ENCODE measurements at places on chromosomes 1 and 21.
A peak's percentile ranks its signal among the peaks of the same experiment; 100 is the strongest.

DNA sequence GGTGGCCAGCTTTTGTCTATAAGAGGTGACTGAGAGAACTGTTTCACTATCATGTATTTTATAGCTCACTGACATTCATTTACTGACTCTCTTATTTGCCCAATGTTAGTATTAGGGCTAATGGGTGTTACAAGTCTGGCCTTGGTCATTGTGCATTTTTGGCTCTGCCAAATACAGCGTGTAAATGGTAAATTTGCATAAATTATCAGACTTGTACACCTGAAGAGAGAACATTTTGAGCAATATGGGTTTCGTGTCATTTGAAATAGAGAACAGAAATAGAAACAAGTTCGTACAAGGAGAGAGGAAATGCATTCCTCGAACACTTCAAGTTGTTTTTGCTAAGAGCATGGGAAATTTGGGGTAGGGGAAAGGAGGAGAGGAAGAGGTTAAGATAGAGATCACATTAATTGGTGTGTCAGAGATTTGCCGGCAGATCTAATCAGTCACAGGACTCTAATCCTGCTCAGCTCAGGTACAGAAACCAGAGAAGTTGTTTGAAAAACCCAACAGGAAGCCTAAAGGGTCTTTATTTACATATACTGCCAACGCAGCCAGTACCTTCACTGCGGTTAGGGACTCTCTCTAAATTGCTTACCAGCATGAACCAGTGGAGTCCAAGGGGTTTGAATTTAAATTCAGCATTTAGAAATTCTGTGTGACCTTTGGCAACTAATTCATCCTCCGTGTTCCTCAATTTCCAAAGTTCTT is 261.5 kb downstream of the GPATCH2 start:
- DNase-seq, result peak; percentile 10

DNA sequence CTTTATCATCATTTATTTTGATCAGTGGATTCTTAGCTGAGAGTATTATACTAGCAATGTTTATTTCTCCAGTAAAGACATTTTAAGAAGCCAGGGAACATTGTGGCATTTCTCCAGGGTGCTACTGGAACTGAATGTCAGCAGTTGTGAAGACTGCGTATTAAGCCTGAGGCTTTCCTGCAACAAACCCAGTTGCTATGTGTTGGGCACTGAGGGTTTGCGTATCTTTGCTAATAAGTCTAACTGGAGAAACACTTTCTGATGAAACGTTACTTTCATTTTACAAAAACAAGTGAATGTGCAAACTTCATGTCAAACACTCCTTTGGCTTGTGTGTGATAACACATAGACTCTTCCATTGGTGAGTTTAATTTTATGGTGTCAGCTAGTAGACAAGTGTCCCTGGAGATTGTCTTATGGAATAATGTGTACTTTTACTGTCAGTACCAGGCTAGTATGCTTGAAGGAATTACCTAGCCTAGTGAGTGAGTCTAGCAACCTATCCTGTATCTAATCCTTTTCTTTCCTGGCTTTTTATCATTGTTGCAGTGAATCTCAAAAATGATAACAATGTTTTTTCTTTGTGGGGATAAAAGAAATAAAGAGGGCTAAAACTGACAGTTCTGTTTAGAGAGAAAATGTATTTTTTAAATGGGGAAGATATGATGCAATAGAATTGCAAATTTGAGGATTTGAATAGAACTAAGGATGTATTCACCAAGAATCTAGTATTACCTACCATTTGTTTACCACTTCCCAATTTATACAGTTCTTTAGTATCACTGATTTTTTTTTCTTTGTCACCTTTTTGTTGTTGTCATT is 70.1 kb downstream of the MTR start:
- DNase-seq, result no peak

DNA sequence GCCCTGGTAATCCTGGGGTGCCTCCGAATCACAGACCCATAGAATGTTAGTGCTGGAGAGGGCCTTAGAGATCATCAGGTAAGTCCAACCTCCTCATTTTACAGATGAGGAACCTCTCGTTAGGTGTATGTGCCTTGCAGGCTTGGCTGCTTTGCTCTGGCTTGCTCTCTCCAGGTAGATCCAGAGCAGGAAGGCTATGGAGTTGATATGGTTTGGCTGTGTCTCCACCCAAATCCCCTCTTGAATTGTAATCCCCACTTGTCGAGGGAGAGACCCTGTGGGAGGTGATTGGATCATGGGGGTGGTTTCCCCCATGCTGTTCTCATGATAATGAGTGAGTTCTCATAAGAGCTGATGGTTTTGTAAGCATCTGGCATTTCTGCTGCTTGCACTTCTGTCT is 186.0 kb upstream of the PLXNA2 start:
- DNase-seq, result no peak

DNA sequence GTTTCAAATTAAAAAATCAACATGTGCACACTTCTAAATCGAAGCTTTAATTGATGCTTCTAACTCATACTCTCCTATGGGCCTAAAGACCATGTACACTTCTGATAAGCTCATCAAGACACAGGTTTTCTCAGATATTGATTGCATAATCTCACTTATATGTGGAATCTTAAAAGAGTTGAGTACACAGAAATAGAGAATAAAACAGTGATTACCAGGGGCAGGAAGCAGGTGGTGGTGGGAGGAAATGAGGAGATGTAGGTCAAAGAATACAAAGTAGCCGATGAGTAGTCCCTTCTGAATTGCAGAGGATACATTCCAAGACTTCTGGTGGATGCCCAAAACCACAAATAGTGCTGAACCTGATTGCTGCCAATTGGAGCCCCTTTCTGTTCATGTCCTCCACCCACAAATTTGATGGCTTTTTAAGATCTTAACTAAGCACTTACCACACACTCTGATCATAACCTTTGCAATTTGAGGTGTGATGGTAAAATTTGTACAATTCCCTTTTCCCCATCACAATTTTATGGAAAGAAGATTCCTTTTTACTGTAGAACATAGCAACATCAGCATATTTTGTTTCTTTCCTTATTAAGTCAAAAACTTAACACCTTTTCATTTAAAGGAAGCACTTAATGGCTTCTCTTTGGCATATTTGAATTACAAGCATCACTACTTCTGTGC is 3.3 kb upstream of the CD1B start:
- no peak for DNase-seq

DNA sequence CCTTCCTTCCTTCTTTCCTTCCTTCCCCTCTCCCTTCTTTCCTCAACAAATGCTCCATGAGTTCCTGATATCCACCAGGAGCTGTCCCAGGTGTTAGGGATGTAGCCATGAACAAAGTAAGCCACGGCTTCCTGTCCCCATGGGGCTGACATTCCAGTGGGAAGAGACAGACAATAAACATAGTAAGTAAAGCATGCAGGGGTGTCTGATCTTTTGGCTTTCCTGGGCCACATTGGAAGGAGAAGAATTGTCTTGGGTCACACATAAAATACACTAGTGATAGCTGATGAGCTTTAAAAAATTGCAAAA is 81.5 kb upstream of the ZBTB40 start:
- DNase-seq, result no peak

GRCh38 chr1:241579434-241579833 is 47.3 kb downstream of the KMO start:
- no peak for DNase-seq

GRCh38 chr1:247857985-247858619 is 1.1 kb downstream of the TRIM58 start:
- DNase-seq, result no peak

GRCh38 chr1:66848193-66848592 is 47.1 kb upstream of the INSL5 start:
- DNase-seq, result no peak

- no peak for DNase-seq
These were observed 27.1 kb downstream of the ACTA1 start for GRCh38 chr1:229406798-229407197.

- no peak for DNase-seq
These were observed 22.0 kb upstream of the PRELP start for GRCh38 chr1:203453616-203454015.

- no peak for DNase-seq
These were observed 26.8 kb downstream of the TMEM201 start for GRCh38 chr1:9615316-9616063.

GRCh38 chr1:208393826-208394225 is 149.6 kb upstream of the PLXNA2 start:
- no peak for DNase-seq

DNA sequence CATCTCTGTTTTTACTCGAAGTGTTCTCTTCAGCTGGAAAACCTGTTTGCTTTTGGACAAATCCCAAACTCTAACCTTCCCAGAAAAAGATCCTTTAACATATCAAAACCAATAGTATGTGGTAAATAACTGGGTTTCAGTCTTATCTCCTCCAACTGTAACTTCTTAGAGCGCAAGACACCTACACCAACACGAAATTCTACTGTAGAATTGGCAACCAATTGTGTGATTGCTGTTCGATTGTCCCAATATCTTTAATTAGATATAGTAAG is 5.8 kb upstream of the MPZL1 start:
- no peak for DNase-seq

DNA sequence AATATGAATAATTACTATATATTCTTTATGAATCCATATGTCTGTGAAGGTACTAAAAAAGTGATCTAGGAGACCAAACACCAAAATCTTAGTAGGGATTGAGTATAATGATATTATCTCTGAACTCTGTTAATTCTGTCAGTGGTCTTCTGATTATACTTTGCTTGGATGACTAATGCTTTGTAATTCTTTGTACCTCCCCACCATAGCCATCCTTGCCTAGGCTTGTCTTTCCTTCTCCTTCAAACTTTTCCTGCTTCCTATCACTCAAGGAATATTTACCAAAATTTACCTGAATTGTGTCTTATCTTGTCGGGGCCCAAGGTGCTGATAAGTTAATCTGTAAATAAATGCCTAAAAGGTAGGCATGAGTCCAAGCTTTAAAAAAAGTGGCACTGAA is 845 bp upstream of the RGS5 start:
- DNase-seq, result no peak

DNA sequence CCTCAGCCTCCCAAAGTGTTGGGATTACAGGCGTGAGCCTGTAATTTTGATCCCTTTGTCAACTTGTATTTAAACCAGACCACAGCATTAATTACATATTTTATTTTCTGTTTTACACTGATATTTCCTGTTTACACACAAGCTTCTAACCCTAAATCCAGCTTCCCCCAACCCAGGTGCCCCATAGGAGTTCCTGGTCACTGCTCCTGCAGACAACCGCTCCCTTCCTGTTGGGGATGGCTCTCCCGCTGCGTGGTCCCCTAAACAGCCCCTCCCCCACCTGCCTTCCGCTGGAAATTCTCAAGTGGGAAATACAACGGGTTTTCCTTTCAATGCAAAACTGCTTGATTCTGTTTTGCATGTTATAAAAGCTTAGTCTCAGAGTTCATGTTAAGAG is 3.7 kb downstream of the CSTB start:
- no peak for DNase-seq

DNA sequence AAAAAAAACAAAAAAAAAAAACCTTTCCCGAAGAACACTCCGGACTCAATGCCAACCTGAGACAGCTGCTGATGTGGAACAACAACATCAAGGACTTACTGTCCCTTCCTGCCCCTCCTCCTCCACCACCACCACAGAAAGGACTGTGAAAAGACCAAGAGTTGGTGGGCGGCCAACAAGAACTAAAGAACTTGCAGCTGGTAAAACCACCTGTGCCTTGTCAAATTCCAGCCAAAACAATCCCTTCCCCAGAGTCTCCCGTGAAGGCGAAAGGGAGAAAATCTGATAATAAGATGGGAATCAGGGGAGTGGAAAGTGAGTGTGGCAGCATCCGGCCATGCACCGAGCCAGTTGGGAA is 88.9 kb downstream of the PROX1 start:
- no peak for DNase-seq

DNA sequence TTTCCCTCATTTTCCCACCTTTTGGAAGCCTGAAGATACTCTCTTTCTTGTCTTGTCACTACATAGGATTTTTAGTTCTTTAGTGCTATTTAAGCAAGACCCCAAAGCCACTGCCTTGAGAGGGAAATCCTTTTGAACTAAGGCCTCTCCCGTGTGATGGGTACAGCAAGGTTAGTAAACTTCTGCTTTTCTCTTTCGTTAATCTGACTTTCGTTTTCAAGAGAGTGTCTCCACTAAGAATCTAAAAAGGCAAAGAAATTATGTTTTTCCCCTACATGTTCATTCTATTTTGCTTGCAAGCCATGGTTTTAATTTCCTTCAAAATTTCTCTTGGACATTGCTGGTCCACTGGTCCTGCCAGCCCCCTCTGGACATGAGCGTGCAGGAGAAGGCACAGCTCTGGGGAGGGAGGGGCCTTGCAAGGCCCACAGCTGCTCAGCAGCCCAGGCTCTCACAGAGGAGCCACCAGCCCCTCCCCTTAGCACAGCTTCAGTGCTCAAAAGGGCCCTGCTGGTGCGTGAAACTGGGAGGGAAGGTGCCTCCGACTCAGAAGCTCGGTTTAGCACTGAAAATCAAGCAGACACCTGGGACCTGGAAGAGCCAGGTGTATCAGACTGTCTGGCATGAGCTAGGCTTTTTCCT is 210.9 kb upstream of the GALNT2 start:
- DNase-seq, result no peak

GRCh38 chr1:237861944-237862343 is 28.8 kb downstream of the ZP4 start:
- DNase-seq, result no peak

GRCh38 chr1:65077369-65077768 is 70.6 kb upstream of the AK4 start:
- DNase-seq, result no peak

DNA sequence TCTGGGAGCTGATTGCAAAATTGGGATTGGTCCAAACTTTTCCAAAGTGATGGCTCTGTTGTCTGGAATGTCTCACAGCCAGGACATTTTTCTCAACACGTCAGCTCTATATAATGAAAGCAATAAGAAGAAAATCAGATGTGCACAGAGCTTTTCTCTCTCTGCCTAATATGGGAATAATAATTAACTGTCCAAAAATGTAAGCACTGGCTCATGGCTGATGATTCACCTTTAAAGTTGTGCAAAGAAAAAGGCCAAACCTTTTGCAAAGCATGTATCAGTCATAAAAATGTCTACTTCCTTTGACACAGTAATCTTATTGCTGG is 30.4 kb downstream of the ZNF281 start:
- no peak for DNase-seq

DNA sequence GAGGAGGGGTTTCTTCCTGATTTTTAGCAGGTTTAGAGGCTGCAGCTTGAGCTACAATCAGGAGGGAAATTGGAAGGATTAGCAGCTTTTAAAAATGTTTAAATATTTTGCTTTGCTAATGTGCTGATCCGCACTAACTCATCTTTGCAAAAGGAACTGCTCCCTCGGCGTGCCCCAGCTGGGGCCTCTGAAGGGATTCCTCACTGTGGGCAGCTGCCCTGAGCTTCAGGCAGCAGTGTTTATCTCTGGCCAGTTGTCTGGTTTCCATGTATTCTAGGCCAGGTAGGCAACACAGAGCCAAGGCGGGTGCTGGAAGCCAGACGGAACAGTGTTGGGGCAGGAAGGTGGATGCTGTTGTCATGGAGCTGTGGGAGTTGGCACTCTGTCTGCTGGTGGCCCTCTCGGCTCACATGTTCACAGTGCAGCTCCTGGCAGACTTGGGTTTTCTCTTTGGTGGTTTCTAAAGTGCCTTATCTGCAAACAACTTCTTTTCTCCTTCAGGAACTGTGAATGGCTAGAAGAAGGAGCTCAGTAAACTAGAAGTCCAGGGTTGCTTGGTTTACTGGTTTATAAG is 18.9 kb downstream of the NECAP2 start:
- no peak for DNase-seq
